SK-N-MC (cell line): ENCODE measurements at places on chromosomes 7 and 10.

DNA sequence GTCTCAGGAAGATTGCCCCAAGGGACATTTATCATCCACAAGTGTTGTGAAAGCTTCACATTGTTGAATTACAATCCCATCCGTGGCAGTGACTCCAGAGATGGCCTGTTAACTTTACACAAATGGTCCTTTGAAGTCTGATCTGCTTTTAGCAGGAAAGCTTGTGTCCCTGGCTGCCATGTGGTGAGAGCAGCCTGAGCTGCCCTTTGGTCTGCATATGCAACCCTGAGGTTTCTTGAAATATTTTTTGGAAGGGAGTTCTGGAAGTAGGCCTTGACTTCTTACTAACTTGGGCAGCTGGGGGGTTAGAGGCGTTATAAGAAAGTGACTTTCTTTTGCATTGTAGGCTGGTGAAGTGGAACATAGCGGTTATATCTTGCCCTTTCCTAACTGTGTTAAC is 41.3 kb upstream of the FAM180A start:
- DNase-seq = no peak

- DNase-seq = peak; percentile 3
These were observed 376.1 kb upstream of the CHRM2 start for GRCh38 chr7:136492366-136492765.

DNA sequence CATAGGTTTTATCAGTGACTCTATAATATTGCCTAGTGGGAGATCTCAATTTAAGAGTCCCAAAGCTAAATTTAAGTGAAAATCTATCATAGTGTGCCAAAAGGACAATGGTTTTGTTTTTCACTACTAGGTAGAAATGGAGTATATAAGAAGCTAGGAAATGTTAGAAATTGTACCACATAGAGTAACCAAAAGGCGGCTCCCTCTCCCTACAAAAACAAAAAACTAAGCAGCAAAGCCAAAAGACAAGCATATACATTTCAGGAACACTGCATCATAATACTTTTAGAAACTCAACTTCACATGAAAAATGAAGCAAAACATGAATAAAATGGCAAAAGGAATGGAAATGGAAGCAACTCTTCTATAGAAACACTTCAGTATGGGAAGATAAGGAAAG is 271.6 kb downstream of the CACNA2D1 start:
- DNase-seq = no peak

- DNase-seq = no peak
These were observed 131.7 kb upstream of the HDAC9 start for GRCh38 chr7:18363751-18364380.

DNA sequence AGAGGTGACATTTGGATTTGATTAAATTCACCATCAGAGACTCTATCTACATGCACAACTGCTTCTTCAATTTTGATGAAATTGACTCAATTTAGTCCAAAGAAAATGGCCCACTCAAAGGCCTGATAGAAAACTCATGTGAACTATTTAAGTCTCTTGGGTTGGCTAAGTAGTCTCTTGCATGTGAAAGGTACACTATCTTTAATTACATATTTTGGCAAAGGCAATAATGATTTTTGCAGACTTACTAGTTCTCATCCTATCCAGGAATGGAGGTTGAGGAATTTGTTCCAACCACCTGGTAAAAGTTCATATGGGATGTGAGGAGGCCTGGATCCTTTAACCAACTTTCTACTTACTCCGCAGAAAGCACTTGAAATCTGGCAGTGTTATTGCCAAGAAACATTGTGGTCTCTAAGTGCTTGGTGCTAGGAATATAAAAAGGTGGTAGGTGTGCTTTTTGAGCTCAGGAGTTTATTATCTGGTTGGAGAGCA is 618.6 kb upstream of the MKI67 start:
- DNase-seq = no peak

- DNase-seq = no peak
These were observed 66.7 kb upstream of the FGL2 start for GRCh38 chr7:77266291-77266794.

DNA sequence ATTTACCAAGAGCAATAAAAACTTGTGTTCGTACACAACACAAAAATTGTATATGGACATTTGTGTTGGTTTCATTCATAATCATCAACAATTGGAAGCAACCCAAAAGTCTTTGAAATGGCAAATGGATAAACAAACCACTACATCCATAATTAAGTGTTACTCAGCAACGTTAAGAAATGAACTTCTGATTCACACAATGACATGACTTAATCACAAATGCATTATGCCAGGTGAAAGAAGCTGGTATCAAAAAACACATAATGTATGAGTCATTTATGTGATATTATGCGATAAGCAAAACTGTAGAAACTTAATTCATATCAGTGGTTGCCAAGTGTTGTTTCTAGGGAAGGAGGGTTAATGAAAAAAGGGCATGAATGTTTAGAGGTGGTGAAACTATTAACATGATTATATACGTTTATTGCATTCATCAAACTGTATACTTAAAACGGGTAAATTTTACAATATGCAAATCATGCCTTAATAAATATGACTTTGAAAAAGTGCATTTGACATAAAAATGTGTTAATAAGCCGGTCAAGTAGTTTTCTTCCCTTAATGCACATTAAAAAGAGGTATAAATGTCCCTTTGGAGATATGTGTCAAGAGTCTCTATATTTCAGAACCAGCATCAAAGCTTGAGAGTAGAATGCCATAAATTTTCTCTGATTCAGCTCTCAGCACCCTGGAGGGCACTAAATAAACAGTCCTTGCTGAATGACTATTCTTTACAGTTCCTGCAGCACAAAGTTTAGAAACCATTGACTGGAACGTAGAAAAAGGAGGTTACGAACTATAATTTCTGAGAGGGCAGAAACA is 84.8 kb upstream of the GRM3 start:
- no peak for DNase-seq
